Neuronal stem cell (in vitro differentiated cells): ENCODE measurements at places on chromosomes 6 and 20.

DNA sequence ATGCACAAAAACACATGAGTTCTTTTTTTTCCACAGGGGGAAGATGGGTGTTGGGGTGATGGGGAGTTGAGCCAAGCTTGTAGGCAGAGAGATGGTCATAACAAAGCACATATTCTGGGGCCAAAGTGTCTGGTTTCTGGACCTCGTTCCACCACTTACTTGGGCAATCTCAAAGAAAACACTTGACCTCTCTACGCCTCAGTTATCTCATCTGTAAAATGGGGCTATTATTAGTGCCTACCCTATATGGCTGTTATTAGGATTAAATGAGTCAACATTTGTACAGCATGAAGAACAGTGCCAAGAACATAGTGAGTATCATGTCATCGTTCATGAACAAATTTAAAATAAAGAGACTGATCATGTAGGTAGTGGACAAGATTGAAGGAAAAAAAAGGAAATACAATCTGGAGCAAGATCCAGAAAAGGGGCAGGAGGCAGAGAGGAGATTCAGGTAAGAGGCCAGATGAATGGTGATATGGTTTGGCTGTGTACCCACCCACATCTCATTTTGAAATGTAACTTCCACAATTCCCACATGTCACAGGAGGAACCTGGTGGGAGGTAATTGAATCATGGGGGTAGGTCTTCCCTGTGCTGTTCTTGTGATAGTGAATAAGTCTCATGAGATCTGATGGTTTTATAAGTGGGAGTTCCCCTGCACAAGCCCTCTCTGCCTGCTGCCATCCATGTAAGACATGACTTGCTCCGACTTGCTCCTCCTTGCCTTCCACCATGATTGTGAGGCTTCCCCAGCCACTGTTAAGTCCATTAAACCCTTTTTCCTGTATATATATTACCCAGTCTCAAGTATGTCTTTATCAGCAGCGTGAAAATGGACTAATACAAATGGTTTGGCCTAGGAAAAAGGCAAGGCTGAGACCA lies 14.2 kb downstream of the EEF1E1 start:
- H3K4me1 ChIP-seq: no peaks in the 10 kb centered on the region
- H3K27me3 ChIP-seq: no peaks in the 10 kb centered on the region
- peaks cover 94% of the 10 kb centered on the region for H3K36me3 ChIP-seq
- no peak overlapping the region for H3K4me3 ChIP-seq

GRCh38 chr6:164911873-164912580 lies 397.4 kb downstream of the C6orf118 start:
- peaks cover 2% of the 10 kb centered on the region for H3K36me3 ChIP-seq
- no peaks in the 10 kb centered on the region for H3K4me1 ChIP-seq
- H3K4me3 ChIP-seq: no peak overlapping the region
- H3K27me3 ChIP-seq: no peaks in the 10 kb centered on the region
- H3K27ac ChIP-seq: no peak overlapping the region

- DNase-seq: no peak
- H3K27me3 ChIP-seq: no peaks in the 10 kb centered on the region
These were observed 21.1 kb downstream of the PDRG1 start for GRCh38 chr20:31930779-31931178.

GRCh38 chr6:109910571-109910970 lies 67.5 kb upstream of the GPR6 start:
- no peak overlapping the region for H3K4me3 ChIP-seq
- no peaks in the 10 kb centered on the region for H3K27me3 ChIP-seq
- H3K27ac ChIP-seq: no peak overlapping the region
- H3K4me1 ChIP-seq: peaks cover 2% of the 10 kb centered on the region
- no peak for DNase-seq

- peaks cover 3% of the 10 kb centered on the region for H3K4me1 ChIP-seq
- no peak overlapping the region for H3K27ac ChIP-seq
- no peak for DNase-seq
These were observed 66.5 kb upstream of the IER3 start for GRCh38 chr6:30810813-30811339.

GRCh38 chr6:105881608-105882007 lies 204.5 kb upstream of the PRDM1 start:
- H3K36me3 ChIP-seq: no peaks in the 10 kb centered on the region
- no peaks in the 10 kb centered on the region for H3K27me3 ChIP-seq
- H3K4me3 ChIP-seq: no peak overlapping the region
